ENCODE measurements at places on chromosomes 2 and 18. TPM values are rescaled to one million over a fixed set of nuclear protein-coding genes. Genes with fewer than 3 reads are reported as not detected.

DNA sequence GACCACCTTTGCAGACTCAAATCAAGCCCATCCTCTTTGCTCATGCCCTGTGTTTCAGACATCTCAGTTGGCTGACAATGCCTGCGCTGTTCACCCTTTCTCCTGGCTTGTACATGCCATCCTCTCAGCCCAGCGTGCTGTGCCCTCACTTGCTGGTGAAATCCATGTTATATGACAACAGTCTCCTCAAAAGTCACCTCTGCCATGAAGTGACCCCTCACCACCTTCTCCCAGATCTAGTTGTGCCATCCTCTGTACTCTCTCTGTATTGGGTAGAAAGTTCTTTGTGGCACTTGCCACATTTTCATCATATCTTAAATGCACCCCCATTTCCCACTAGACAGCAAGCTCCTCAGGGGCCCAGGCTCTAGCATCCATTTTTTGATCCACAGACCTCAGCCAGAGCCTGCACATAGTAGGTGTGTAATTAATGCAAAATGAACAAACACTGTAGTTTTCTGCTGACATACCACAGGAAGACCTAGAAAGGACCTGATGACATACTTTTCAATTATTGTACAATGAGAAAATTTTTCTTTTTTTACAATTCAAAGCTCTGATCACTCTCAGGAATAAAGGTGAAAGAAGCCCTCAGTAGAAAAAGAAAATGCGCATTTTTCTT lies 22.8 kb downstream of the ZEB2 start:
- no peak overlapping the region for H3K4me3 ChIP-seq
- H3K4me1 ChIP-seq = peaks cover 16% of the 10 kb centered on the region
- no peak for DNase-seq
- peaks cover 33% of the 10 kb centered on the region for H3K36me3 ChIP-seq
- H3K27ac ChIP-seq = no peak overlapping the region

ANKRD29 gene
- 4.0 TPM for total RNA-seq

- no peaks in the 10 kb centered on the region for H3K36me3 ChIP-seq
- no peak overlapping the region for H3K4me3 ChIP-seq
- H3K27ac ChIP-seq = no peak overlapping the region
- H3K27me3 ChIP-seq = no peaks in the 10 kb centered on the region
Measured at GRCh38 chr2:195343540-195343939, 313.5 kb upstream of the SLC39A10 start.

- no peak for DNase-seq
- no peaks in the 10 kb centered on the region for H3K4me1 ChIP-seq
- H3K4me3 ChIP-seq = no peak overlapping the region
- H3K27me3 ChIP-seq = peaks cover 4% of the 10 kb centered on the region
Measured at GRCh38 chr2:66569974-66570373, 135.0 kb downstream of the MEIS1 start.

TMEM178A gene
- total RNA-seq = 5.7 TPM

- peak; percentile 99 for DNase-seq
- H3K27ac ChIP-seq = peak overlapping the region; percentile 42
- no peak overlapping the region for H3K4me3 ChIP-seq
Measured at GRCh38 chr2:217186668-217187159, 326.9 kb upstream of the TNP1 start.

DNA sequence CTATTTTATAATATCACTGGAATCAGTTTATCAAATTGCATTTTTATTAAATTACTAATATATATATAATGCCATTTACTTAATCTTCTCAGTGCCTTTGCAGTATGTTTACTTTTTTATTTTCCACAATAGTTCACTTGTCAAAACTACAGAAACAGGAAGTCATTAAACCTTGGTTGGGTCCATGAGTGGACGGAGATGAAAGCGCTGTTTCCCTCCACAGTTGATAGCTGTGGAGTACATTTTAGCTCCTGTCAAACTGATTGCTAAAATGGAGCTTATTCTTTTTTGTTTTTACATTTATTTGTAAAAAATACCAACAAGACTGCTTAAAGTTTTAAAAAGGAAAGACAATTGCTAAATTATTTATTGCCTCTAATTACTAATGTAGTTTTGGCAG lies 19.2 kb downstream of the MFF start:
- no peak for DNase-seq
- no peak overlapping the region for H3K4me3 ChIP-seq
- no peaks in the 10 kb centered on the region for H3K27me3 ChIP-seq

DNA sequence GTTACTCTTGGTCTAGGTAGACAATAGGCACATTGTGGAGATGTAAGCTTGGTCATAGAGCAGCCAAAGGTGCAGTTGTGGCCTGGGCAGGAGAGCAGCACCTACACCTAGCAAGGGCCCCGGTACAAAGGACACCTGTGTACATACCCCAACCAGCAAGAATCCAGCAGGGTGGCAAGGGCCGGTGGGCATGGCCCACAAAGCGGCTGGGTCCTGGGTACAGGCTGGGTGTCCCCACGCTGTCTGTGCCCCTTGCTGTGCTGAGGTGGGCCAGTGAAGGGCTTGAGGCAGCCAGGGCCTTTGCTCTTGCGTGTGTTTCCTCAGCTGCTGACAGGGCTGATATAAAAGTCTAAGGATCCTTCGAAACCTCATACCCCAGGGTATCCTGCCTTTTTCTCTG lies 501.8 kb downstream of the EIPR1 start:
- H3K27me3 ChIP-seq = no peaks in the 10 kb centered on the region
- H3K4me3 ChIP-seq = no peak overlapping the region
- no peaks in the 10 kb centered on the region for H3K36me3 ChIP-seq
- no peak overlapping the region for H3K27ac ChIP-seq
- H3K4me1 ChIP-seq = peaks cover 18% of the 10 kb centered on the region
- no peak for DNase-seq

DNA sequence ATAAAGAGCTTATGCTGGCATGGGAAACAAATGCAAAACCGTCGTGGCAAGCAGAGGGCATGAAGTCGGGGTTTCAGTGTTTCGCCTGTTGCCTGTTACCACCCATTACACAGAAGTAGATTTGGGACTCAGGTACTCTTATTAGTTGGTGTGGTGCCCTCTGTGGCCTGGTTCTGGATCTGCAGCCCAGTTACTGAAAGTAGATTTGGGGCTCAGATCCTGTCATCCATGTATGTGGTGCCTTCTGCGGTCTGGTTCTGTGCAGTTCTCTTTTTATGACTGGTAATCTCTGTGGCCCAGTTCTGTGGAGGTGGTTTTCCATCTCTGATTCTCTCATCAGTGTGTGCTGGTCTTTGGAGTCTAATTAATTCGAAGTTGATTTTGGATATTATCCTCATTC lies 45.2 kb downstream of the ADNP2 start:
- no peak for DNase-seq
- no peak overlapping the region for H3K4me3 ChIP-seq

- no peak overlapping the region for H3K27ac ChIP-seq
- no peaks in the 10 kb centered on the region for H3K4me1 ChIP-seq
- DNase-seq = no peak
Measured at GRCh38 chr2:100429726-100430125, 12.3 kb upstream of the CHST10 start.

PIAS2 gene
- 30.4 TPM for total RNA-seq

DNA sequence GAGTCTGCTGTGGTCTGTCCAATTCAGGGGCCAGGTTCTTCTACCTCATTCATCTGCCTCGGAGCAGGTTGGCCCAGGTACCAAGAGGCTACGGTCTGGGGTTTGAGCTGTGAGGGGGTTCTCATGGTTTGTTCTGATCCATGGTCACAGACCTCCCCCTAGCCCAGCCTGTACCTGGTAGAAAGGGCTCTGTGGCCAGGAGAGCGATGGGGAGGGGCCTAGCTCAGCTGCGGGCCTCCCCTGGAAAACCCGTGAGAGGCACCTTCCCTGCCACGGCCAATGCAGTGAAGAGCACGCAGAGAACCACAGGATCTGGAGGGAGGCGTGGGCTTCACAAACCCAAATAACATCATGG lies 19.6 kb upstream of the ALLC start:
- DNase-seq = no peak
- H3K4me3 ChIP-seq = no peak overlapping the region
- H3K36me3 ChIP-seq = no peaks in the 10 kb centered on the region
- H3K27me3 ChIP-seq = no peaks in the 10 kb centered on the region

DNA sequence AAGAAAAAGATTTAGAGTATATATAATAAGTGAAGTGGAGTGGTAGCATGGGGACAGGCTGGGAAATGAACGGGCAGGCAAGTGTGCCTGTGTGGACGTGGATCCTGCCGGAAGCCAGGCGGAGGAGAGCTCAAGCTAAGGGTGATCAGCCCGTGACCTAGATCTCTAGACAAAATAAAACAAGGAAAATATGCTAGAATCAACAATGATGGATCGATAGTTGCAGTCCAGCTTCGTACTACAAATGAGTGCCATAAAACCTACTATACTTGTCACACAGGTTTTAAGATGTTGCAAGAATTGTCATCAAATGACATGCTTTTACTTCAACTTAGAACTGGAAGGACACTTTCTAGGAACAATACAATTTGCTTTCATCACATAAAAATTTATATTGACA lies 8.5 kb downstream of the EIF2AK2 start:
- H3K4me1 ChIP-seq = no peaks in the 10 kb centered on the region
- no peaks in the 10 kb centered on the region for H3K27me3 ChIP-seq
- no peak overlapping the region for H3K4me3 ChIP-seq
- peaks cover 46% of the 10 kb centered on the region for H3K36me3 ChIP-seq
- H3K27ac ChIP-seq = no peak overlapping the region

Measured in muscle of leg (tissue), 16 donors.